ENCODE measurements at places on chromosomes 2 and 18.

- DNase-seq = no peak
Measured at GRCh38 chr2:16287281-16287680, 346.9 kb downstream of the MYCN start.

GRCh38 chr2:172734711-172735581 is 699 bp upstream of the RAPGEF4 start:
- DNase-seq = no peak

DNA sequence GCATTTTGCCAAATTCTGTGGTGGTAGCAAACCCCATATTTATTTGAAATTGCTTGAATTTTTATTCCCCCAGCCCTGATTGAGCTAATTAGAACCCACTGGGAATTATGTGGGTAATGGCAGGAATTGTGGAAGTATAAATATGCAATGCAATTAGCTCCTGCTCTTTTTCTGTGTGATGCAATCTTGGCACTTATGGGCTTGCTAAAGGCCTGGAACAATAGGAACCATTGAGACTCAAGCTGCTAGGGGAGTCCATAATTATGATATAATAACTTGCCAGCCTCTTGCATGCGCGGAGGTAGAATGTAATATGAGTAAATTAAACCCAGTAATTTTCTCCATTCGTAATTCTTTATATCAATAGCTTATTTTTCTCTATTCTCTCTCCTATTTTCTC is 267.6 kb upstream of the THSD7B start:
- DNase-seq = no peak

DNA sequence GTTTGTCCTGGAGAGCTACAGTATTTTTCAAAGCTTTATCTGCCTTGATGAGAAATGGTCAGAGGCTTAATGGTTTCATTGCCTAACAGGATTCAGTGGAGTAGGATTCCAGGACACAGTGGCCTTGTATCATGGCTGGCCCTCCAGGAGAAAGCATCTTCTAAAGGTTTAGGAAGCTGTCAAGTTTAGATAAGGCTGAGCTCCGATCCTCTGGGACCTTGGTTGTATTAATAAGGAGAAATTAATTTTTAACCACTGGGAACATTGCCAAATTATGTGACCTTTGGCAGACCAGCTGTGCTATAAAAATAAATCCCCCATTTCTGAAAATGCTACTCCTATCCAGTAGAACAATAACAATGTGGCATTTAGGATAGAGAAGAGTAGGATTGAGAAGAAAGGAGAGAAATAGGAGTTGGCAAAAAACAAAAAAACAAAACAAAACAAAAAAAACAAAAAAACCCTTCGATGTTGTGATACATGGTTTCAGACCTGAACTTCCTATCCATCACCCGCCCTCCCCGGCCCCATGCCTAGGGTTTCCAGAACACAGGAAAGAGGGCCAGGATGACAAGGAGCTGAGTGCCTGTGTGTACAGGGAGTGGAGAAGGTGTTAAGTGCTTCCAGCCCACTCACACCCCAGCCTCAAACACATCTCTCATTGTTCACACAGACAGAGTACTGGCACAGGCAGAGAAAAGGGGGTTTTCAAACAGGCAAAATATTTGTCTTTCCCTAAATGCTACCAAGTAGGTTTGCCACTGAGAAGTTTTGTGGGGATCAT is 6.3 kb downstream of the NRP2 start:
- DNase-seq = no peak

DNA sequence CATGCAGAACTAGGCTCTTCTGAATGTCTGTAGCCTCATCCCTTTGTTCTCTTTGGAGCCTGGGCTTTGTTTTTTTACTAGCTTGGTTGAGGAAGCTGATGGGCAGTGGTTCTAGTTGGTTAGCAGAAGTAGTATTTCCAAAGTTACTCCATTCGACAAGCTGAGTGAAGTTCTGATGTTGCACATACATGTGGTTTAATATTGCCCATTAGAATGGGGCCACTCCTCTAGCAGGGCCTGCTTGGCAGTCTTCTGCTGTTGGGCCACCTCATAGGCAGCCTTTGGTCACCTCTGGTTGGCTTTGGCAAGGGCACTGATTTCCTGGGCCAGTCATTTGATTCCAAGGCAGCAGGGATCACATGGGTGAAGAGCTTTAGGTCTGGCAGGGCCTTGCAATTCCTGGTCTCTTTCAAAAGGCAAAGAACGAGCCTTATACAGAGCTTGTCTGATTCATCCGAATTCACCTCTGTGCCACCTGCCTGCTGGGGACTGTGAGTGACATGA is 2.5 kb downstream of the RPIA start:
- DNase-seq = no peak

DNA sequence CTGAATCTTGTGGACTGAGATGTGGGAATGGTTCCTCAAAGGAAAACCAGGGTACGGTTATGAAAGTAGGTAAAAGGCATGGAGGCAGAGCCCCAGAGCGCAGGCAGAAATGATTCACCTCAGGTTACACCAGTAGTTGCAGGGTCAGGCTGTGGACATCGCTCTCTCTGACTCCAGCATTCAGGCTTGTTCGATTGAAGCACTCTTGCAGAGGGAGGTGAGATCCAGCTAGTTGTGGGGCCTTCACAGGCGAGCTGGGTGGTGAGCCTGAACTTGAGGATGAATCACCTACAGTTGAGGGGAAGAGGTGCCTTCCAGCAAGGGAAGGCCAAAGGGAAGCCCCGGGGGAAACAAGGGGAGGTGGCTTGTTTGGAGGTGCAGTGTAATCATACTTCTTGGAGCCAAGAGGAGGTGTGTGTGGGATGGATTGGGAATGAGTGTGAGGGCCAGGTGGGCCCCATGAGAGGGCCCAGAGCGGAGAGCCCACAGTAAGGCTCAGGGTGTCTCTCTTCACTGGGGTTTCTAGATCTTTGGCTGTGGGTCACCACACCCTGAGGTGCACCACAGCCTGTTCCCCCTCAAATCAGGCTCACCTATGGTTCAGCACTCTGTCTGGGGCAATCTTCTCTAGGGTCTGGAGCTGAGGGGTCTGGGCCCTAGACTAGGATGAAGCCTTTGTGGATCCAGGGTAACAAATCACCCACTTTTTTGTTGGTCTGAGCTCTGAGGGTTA is 48.5 kb upstream of the MCFD2 start:
- DNase-seq = no peak

- no peak for DNase-seq
Measured at GRCh38 chr2:216733046-216733445, 37.7 kb upstream of the IGFBP5 start.

DNA sequence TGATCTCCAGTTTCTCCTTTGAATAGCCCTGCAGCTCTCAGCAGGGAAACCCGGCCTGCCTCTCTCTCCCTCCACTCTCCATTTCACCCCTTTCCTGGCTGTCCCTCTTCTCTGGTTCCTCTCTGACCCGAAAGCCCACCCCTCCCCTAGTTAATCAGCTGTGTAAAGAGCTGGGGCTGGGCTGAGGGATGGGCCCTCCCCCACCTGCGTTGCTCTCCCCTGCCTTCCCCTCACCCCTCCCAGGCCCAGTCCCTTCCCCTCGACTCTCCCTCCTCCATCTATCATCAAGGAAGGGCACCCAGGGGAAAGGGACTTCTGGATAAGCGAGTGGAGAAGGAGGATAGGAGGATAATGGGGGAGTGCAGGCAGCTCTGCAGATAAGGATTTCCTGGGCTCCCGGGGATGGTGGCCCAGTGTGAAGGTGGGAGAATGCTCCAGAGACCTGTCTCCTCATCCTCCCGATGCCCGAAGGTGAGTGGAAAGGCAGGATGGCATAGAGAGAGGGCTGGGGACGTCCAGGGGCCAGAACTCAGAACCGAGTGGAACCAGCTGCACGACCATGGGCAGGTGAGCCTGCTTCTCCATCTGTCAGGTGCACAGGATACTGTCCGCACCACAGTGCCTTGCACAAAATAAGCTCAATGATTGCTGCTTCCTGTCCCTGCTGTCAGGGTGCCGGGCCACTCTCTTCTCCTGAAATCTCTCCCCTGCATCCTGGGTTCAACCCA is 12.0 kb downstream of the SLC30A3 start:
- DNase-seq = no peak

- no peak for DNase-seq
Measured at GRCh38 chr2:49021271-49021670, 133.0 kb downstream of the FSHR start.

DNA sequence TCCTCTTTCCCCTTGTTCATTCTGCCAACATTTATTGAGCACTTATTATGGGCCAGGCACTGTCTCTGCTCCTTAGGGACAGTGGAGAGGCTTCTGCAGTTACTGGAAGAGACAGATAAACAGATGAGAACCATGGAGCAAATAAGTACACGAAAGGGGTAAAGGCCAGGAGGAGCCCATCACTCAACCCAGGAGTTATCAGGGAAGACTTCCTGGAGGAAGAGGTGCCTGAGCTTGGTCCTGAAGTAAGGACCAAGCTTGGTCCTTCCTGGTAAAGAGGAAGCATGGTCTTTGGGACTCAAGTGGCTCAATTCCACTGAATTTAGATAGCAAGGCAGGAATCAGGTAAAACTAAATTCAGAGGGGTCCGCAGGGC is 1.7 kb downstream of the ACTG2 start:
- no peak for DNase-seq

DNA sequence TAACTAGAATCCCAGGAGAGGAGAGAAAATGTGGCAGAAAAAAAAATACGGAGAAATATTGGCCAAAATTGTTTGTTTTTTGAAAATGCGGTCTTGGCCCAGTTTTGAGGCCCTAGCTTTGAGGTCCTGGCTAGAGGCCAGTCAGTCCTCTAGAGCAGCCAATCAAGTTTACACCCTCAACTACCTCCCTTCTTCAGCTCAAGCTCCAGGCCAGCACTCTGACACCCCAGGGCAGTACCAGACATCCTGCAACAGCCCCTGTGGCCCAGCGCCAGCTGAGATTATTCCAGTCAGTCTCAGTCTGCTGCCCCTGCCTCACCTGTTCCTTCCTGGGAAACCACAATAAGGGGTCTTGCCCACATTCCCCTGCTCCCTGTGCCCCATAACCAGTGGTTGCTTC is 107.7 kb downstream of the UGGT1 start:
- no peak for DNase-seq

- DNase-seq = no peak
Measured at GRCh38 chr2:238101891-238102841, 2.0 kb downstream of the ESPNL start.

DNA sequence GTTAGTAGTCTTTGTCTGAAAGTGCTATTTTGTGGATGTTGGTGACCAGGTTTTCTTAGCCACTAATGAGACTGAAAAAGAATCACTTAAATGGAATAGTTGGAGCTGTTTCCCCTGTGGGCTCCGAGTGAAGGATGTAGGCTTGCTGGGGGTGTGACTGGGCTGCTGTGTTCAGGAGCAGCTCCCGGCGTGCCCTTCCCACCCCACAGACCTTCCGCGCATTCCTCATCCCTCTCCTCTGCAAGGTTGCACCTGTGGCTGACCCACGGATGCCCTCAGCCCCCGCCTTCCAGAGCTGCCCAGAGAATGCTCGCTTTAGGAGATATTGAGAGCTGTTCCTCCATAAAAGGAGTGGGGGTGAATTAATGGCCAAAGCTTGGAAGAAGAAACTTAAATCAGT is 174.3 kb downstream of the LDLRAD4 start:
- no peak for DNase-seq

- no peak for DNase-seq
Measured at GRCh38 chr18:10997885-10998284, 151.5 kb downstream of the PIEZO2 start.

- DNase-seq = no peak
Measured at GRCh38 chr2:46020416-46020815, 276.8 kb upstream of the EPAS1 start.

DNA sequence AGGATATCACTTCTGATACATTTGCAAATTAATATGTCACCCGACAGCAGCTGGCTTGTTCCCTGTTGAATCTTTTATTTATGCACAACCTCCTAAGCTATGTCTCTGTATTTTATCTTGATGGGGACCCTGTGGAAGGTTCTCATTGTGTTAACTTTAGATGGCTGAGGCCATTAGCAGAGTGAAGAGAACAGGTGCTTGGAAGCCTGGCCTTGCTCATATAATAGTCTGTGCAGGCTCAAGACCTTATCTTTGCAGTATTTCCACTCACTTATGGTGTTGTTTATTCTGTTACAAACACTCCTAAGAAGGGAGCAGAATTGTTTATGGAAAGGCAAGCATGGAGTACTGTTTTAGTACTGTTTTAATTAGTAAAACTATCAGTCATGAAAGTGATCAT is 107.6 kb downstream of the SETBP1 start:
- no peak for DNase-seq

- no peak for DNase-seq
Measured at GRCh38 chr2:166926657-166927056, 38.4 kb downstream of the XIRP2 start.

GRCh38 chr2:160893581-160893980 is 266.6 kb upstream of the TANK start:
- no peak for DNase-seq

GRCh38 chr18:31116853-31117595 is 14.8 kb upstream of the DSC2 start:
- no peak for DNase-seq

All from stimulated activated CD8-positive, alpha-beta memory T cell treated with anti-CD3 and anti-CD28 coated beads, Interleukin-15, amount 100 ng/mL, for 24 hours (primary cell).